Stimulated activated CD8-positive, alpha-beta memory T cell treated with anti-CD3 and anti-CD28 coated beads, Interleukin-4, amount 100 ng/mL, for 24 hours (primary cell): ENCODE measurements at places on chromosomes 3 and 15.

DNA sequence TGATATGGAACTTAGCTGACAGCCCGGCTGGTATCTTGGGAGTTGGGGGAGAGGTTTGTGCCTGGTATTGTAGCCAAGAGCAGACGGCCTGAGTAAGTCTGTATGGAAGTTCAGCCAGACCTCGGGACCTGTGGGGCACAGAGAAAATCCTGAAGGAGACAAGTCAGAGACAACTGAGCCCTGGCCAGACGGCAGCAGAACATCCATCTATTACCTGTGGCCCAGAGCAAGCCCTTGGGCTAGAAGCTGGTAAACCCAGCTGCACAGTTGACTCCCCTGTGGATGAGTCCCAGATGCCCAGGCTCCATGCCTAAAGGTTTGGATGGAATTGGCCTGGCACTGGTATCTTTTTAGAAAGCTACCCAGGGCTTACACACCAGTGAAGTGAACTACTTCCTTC is 70.4 kb upstream of the DLG1 start:
- DNase-seq, result no peak

GRCh38 chr3:148916132-148916531 is 51.0 kb downstream of the CPA3 start:
- DNase-seq, result no peak

DNA sequence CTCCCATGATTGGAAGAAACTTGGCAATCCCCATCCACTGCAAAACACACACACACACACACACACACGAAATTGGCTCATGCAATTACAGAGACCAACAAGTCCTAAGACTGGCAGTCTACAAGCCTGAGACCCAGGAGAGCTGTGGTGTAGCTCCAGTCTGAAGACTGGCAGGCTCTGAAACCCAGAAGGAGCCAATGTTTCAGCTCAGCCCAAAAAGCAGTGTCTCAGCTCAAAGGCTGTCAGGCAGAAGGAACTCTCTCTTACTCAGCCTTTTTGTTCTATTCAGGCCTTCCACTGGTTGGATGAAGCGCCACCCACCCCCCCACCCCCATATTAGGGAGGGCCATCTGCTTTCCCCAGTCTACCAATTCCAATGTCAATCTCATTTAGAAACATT is 32.1 kb downstream of the MESD start:
- DNase-seq, result no peak

- DNase-seq, result peak; percentile 18
Measured at GRCh38 chr15:62344806-62345539, 179.9 kb upstream of the C2CD4B start.

- no peak for DNase-seq
Measured at GRCh38 chr3:51706788-51707731, at the start of gene GRM2. GRM2 (plus strand) TSS chr3:51707068; CDS start chr3:51708984, 1,916 bp downstream.

- DNase-seq, result no peak
Measured at GRCh38 chr15:75834021-75834420, 9.2 kb upstream of the UBE2Q2 start.

- DNase-seq, result no peak
Measured at GRCh38 chr3:121096953-121097352, 188.9 kb downstream of the STXBP5L start.

GRCh38 chr3:156847752-156848448 is 21.7 kb downstream of the LEKR1 start:
- DNase-seq, result no peak

DNA sequence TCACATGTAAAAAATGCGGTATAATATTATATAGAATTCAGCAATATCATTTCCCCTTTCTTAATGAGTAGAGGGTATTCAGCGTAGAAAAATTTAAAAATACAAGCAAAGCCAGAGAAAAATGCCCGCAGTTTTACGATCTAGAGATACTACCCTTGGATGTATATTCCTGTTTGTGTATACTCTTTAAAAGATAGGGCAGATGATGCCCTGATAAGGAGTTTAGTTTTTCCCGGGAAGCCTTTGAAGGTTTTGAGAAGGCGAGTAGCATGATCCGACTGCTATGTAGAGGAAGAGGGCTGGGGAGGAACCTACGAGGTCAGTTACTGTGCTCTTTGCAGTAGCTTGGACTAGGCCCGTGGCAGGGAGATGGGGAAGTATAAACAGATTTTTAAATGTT is 1.2 kb downstream of the YEATS2 start:
- no peak for DNase-seq

GRCh38 chr3:16305111-16305541 is 40.1 kb downstream of the OXNAD1 start:
- peak; percentile 25 for DNase-seq

GRCh38 chr3:56796202-56796601 is 5.5 kb downstream of the ARHGEF3 start:
- no peak for DNase-seq

GRCh38 chr15:27885201-27885600 is 213.9 kb downstream of the OCA2 start:
- DNase-seq, result no peak

GRCh38 chr15:60913900-60914299 is 315.2 kb downstream of the RORA start:
- no peak for DNase-seq

- DNase-seq, result no peak
Measured at GRCh38 chr15:80375968-80376891, 28.0 kb upstream of the ARNT2 start.

GRCh38 chr3:168165390-168166269 is 69.9 kb upstream of the GOLIM4 start:
- DNase-seq, result peak; percentile 7

DNA sequence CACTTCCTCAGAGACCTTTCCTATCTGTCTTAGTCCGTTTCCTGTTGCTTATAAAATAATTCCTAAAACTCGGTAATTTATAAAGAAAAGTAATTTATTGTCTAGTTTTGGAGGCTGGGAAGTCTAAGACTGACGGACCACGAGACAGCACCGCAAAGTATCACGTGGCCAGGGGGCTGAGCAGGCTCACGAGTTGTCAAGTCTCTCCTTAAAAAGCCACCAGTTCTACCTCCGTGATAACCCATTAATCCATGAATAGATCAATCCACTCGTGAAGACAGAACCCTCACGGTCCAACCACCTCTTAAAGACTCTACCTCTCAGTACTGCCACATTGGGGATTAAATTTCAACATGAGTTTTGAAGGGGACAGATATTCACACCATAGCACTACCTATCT is 821 bp downstream of the LINS1 start:
- DNase-seq, result peak; percentile 25

DNA sequence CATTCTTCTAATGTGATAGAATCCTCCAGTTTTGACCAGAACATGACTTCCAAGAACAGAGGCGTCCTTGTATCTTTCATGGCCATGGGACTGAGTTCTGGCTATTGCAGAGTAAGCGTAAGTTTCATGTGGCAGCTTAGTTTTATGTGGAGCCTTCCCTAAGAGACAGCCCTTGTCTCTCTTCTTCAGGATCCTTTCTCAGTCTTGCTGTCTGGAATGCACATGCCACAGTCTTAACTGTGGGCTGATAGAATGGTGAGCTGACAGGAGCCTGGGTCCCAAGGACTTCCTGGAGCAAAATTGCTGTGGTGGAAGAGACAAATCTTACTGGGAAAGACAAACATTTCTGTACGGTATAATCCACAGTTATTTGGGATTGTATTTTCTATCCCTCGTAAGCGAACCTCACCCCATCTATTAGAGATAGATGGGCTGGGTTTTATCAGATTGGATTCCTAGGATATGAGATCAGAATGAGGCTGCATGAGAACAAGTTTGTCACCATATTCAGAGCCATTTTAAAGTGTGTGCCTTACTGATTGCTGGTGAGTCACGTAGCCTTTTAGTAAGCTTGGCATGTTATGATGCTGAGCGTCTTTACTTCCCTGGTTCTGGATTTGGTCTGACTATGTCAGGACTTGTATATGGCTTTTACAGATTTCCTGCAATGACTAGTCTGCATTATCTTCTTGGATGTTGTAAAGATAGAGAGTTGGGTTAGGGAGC is 32.8 kb downstream of the CDIN1 start:
- DNase-seq, result no peak

- DNase-seq, result peak; percentile 24
Measured at GRCh38 chr15:68930268-68931022, at the start of gene SPESP1. SPESP1 (plus strand) TSS chr15:68930525; CDS start chr15:68930654, 129 bp downstream.

GRCh38 chr3:178439504-178439903 is 96.7 kb upstream of the KCNMB2 start:
- no peak for DNase-seq

GRCh38 chr3:156705761-156706616 is 31.6 kb downstream of the TIPARP start:
- no peak for DNase-seq

DNA sequence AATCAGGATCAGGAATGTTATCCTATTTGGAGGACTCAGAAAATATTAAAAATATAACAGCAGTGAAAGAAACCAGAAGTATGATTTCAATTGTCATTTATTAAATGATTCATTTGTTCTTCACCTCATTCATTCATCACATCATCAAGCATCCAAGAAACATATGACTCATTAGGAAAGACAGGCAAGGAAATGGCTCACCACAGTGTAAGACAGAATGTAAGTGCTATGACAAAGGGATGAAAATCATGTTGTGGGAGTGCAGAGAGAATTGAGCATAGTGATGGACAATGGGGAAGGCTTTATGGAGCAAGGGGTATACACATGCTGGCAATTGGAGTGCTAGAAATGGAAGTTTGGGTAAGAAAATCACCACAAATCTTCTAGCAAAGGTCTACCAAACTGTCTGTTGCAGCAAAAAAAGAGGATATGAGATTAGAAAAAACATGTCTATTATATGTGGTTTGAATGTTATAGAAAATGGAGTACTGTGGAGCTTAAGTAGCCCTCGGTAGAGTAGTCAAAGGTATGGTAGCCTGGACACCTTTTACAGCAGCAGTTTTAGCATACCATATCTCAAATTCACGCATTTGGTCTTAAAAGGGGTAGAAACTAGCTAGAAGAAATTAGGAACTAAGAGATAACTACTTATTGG is 111.1 kb upstream of the GPR149 start:
- no peak for DNase-seq

DNA sequence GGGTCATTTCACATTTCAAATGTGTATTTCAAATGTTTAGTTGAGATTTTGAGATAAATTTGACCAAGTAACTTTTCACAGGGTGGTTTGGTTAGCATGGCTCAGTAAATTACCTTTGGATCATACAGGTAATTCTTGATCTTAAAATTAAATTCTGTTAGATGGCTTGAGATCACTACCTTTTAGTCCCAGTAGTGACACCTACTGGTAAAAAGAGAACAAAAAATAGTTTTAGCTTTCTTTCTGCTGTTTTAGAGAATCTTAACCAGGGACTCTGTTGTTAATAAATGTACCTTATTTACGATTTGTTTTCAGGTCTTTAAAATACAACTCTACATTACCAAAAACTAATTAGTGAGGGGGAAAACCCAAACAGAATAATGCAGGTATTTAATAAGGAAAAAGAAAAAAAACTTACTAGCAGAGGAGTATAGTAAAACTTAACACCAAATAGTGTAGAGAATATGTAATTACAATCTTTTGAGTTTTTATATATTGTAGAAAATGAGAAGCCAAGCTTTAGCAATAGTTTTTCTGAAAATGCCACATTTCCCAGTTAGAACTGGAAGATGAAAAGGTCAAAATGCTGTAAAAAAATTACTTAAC is 620.3 kb upstream of the AGTR1 start:
- no peak for DNase-seq

DNA sequence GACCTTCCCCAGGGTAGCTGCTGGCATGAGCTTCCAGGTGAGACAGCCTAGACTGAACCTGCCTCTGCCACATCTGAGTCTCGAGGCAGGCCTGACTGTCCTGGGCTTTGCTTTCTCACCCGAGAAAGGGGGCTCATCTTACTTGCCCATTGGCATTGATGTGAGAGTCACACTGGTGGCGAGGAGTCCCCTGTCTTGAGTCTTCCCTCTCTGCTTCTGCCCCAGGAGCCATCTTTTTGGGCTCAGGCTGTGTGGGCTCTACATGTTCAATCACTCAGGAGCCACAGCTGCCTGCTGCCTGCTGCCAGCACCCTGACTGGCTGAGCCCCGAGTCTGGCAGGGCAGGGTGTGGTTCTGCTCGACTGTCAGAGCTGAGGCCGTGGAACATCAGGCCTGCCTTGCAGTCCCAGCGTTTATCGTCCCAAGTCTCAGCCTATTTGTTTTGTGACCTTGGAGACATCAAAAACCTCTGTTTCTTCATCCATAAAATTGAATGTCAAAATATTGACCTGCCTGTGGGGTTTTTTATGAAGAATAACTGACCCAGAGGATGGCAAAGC is 132.5 kb downstream of the DNAJB8 start:
- no peak for DNase-seq

DNA sequence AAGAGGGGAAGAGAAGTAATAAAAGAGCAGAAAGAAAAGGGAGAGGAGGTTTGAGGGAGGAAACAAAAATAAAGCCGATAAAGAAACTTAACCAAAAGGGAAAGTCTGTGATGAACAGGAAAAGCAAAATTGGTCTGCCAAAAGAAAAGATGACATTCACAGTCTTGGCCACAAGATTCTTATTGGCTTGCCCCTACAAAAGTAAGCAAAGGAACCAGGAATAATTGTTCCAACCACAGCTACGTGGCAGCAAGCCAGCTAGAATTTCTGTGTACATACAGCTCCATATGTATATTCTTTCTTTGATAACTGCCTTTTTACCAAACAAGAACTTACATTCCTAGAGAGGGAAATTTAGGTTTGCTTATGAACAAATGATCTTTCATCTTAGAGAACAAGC is 79.6 kb downstream of the MLH1 start:
- DNase-seq, result no peak

- DNase-seq, result no peak
Measured at GRCh38 chr3:123104550-123104949, 37.7 kb downstream of the PDIA5 start.

- no peak for DNase-seq
Measured at GRCh38 chr3:45789235-45789812, 7.0 kb downstream of the SLC6A20 start.

DNA sequence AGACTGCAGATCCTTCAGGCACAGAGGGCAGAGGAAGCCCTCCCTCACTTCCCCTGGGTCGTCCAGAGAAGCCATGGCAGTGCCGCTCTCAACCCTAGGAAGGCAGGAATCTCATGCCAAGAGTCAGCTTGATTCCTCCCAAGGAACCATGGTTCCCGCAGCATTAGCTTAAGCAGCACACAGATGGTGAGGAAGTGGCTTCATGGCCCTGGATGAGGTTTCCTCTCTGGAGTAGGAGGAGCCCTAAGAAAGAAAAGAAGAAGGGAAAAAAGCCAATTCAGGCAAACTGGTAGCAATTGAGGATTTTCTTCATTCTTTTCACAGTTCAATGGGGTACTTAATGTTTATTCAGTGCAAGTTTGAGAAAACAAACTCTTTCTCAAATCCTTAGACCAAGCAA is 2.9 kb downstream of the RBSN start:
- DNase-seq, result no peak

- DNase-seq, result no peak
Measured at GRCh38 chr3:157872902-157873301, 233.3 kb downstream of the SHOX2 start.

GRCh38 chr15:36594556-36595090 is 15.2 kb downstream of the CDIN1 start:
- DNase-seq, result no peak
